DMS153 (cell line): ENCODE measurements at places on chromosomes 5 and 9.
A peak's percentile ranks its signal among the peaks of the same experiment; 100 is the strongest.

- no peak for DNase-seq
Observed at GRCh38 chr9:116992865-116993264, 305.8 kb downstream of the TRIM32 start.

DNA sequence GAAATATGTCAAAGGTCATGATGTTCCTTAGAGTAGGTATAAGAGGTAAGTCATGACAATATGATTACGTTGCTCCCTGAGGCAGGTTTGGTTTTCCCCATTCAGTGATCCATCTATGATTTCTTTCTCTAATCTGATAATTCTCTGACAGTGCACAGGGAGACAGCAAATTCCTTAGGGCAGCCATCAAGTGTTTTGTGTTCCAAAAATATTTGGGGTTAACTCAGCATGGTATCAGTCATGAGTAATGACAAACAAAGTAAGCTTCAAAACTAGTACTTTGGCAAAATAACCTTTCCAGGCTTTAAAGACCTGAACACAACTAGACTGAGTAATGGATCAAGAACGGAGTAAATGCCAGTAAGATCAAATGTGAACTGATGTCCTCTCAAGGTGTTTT, 55.3 kb upstream of the SPATA31E1 start:
- no peak for DNase-seq

GRCh38 chr9:36400332-36401163, 479 bp upstream of the RNF38 start:
- DNase-seq = peak; percentile 79

DNA sequence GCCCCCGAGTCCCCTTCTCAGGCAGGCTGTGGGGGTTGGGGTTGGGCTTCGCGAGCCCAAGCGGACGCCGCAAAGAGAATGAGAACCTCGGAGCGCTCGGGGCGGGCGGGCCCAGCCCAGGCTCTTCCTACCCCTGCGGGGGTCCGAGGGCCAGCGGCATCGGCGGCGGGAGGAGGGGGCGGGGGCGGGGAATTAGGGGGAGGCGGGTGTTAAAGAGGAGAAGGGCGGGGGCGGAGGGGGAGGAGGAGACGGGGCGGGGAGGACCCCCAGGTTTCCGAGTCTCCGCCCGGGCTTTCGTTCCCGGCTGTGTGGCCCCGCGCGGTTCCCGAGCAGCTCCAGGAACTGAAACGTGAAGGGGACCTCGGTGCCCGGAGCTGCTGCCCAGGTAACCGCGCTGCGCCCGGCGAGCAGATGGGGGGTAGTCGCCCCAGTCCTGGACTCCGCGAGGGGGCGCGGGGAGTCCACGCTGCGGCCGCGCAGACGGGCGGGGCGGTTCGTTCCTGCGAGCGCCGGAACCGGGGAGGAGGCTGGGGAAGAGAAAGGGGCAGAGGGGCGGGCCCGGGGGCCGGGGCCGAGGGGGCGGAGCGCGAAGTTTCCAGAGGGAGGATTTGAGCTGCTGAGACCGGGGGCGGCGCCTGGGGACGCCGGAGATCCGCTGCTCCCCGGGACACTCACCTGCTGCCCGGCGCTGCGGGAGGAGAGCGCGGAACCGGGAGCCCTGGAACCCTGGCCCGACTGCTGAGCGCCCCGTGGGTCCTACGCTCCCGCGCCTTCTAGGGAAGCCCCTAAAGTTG, 38.4 kb upstream of the PLEKHG4B start:
- peak; percentile 70 for DNase-seq

GRCh38 chr5:58927181-58927580, 344.3 kb downstream of the RAB3C start:
- DNase-seq = no peak

GRCh38 chr9:123102375-123103113, 69.1 kb downstream of the GPR21 start:
- DNase-seq = no peak

DNA sequence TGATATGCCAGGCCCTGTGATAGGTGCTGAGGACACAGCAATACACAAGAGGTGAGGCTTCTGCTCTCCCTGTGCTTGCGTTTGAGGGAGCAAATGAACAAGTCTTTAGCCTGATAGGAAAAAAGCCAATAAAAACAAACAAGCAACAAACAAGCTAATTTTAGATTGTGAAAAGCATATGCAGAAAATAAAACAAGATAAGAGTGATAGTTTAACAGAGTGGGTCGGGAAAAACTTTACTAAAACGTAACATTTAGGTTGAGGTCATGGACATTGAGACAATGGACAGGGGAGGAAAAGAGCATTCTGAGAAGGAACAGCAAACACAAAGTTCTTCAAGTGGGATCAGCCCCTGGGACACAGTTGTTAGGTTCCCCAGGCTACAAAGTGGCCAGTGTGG, 4.3 kb downstream of the SMIM3 start:
- no peak for DNase-seq

DNA sequence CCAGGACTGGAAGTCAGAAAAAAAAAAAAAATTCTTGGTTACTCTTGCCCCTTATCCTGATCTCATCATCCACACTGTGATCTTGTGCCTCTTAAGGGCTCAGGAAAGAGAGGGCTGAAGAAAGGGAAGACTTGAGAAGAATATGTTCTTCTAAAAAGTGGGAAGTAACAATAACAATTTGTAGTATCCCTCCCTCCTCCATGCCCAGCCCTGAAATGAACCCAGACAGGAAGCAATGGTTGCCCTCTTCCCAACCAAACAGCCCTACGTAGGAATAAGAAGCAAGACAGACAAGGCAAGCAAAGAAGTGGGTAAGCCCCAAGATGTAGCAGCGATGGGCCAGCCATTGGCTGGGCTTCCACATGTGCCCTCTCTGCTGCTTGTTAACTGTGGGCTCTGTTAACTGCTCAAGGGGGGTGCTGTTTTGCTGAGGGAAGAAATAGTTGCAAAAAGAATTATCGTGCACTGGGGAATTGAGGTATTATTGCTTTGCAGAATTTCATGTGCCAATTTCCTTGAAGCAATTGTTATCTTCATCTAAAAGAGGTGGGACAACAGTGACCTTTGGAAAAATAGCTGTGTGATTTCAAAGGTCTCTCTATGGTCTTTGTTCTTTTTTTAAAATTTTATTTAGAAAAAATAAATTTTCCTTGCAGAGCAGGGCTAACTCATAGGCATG, 146.6 kb upstream of the PCA3 start:
- DNase-seq = no peak

DNA sequence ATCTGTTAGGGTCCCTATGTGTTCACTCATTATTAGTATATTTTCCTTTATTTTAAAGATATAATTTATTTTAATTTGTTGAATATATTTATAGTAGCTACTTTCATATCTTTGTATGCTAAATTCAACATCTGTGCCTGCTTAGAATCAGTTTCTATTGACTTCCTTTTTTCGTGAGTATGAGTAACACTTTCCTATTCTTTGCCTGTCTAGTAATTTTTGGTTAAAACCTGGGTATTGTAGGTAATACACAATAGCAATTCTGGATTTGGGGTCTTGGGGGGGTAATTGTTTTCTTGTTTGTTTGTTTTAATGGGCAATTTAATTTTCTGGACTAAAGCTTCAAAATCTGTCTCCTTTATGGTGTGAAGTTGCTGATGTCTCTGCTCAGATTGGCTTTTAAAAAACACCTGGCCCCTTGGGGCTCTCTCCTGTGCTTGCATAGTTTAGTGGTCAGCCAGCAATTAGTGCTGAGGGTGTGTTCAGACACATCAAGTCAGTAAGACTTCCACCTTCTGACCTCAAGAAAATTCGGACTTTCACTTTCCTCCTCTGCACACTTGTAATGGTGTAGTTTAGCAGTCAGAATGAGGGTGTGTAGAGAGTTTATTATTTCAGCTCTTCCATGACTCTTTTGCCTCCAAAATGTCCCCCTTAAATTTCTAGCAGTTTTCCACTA, 124.4 kb upstream of the MAP1B start:
- no peak for DNase-seq

DNA sequence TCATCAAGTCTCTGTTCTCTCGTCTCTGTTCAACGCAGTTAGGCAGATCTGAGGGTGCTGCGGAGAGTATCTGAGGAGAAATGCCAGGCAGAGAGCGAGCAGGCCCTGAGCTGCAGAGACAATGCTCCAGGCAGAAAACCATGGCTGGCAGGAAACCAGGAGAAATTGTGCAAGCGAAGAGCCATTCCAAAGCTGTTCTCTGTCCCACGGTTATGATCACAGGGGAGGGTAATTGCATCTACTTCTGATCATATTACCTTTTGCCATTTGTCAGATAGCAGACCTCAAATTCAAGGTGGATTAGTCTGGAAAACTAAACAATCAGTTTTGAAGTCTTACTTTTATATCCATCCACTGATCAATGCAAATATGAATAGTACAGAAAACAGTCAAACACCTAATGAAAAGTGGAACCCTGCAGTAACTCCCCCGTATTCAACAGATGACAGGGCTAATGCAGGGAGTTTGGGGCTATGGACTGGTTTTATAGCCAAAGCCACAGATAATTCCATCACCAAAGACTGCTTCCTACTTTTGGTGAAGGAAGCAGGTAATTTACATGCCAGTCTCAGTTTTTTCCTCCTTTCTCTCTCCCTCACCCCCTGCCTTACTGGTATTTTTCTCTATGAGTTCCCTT, 228.0 kb downstream of the DCP2 start:
- DNase-seq = no peak

GRCh38 chr9:109910671-109911518, 130.9 kb downstream of the PALM2AKAP2 start:
- peak; percentile 28 for DNase-seq

GRCh38 chr9:13626601-13627000, 347.1 kb upstream of the MPDZ start:
- DNase-seq = no peak

- no peak for DNase-seq
Observed at GRCh38 chr5:156383510-156384265, 56.7 kb downstream of the SGCD start.

DNA sequence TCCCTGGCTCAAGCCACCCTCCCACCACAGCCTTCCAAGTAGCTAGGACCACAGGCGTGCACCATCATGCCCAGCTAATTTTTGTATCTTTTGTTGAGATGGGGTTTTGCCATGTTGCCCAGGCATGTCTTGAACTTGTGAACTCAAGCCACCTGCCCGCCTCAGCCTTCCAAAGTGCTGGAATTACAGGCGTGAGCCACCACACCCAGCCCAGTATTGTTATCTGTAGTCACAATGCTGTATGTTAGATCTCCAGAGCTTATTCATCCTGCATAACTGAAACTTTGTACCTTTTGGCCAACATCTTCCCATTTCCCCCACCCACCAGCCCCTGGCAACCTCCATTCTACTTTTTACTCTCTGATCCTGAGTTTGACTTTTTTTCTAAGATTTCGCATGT, 37.5 kb downstream of the CREBRF start:
- no peak for DNase-seq

DNA sequence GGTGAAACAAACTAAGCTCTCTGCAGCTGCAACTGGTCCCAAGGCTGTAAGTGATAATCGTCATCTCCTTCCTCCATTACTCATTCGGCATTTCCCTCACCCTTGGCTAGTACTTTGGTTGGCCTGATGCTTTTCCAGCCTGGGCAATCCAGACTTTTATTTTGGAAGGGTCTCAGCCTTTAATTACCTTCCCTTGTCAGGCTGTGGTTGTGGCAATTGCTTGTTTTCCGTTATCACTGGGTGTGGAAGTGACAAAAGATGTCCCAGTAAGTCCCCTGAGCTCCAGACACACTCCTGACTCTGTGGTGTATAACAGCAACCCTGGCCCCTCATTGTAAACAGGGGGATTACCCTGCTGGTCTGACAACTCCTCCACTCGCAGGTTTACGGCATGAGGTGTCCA, 6.3 kb upstream of the FAF2 start:
- DNase-seq = no peak

DNA sequence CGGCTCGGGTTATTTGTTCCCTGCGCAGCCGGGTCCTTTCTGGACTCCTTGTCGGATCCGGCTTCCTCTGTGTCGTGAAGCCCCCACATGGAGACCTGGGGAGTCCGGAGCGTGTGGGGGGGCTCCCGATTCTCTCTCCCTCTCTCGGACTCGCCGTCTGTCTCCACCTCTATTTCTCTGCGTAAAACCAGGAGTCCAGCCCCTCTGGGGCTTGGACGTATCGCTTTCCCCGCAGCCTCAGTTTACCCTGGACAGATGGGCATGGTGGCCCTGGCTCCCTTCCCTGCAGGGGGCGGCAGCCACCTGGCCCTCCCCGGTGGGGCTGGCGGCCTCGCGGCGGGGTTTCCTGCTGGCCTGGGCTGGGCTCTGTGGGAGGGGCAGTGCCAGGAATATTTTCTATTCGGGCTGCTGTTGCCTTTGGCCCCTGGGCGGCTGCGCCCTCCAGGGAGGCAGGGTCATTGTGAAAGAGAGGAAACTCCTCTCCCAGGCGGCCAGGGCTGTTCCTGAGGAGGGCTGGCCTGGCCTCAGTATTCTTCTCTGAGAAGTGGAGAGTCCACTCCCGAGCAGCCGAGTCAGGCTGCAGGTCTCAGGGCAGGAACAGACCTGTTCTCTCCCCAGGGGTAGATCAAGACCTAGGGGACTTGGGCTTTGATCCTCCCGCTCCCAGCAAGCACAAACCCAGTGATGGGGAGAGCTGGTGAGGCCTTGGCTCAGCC, 665 bp downstream of the ASS1 start:
- no peak for DNase-seq

DNA sequence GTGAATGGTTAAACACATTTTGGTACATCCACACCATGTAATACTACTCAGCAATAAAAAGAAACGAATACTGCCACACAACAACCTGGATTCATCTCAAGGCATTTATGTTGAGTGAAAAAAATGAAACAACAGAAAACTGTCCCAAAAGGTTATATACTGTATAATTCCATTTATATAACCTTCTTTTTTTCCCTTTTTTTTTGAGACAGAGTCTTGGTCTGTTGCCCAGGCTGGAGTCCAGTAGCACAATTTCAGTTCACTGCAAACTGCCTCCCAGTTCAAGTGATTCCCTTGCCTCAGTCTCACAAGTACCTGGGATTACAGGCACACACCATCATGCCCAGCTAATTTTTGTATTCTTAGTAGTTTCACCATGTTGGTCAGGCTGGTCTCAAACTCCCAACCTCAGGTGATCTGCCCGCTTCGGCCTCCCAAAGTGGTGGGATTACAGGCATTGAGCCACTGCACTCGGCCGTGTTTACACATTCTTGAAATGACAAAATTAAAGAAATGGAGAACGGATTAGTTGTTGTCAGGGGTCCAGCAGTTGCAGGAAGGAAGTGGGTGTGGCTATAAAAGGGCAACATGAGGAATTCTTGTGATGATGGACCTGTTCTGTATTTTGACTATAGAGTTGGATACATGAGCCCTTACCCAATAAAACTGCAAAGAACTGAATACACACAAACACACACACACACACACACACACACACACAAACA, 17.4 kb downstream of the PPP6C start:
- DNase-seq = no peak

GRCh38 chr5:122369253-122369815, 57.3 kb downstream of the SNCAIP start:
- no peak for DNase-seq

GRCh38 chr5:98041661-98042060, 731.8 kb upstream of the RGMB start:
- DNase-seq = no peak

- no peak for DNase-seq
Observed at GRCh38 chr5:98066910-98067309, 706.6 kb upstream of the RGMB start.
